ENCODE measurements at places on chromosomes 1 and 21.

DNA sequence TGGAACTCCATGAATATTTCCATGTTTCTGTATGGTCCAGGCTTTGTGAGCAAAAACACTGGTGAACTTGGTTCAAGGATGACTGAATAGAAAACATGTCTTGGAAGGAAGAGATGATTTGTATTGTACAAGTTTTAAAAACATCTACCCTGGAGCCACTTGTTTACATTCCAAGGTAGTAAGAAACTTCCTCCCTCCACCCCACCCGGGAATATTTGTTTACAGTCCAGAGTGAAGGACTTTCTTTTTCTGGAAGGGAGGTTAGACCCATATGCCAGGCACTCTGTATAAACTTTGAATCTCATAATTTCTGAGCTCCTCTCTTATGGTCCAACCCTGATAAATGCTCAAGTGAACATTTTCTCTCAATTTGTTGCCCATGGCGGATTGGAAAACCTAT lies 323.3 kb upstream of the LYPLAL1 start:
- no peak for DNase-seq

DNA sequence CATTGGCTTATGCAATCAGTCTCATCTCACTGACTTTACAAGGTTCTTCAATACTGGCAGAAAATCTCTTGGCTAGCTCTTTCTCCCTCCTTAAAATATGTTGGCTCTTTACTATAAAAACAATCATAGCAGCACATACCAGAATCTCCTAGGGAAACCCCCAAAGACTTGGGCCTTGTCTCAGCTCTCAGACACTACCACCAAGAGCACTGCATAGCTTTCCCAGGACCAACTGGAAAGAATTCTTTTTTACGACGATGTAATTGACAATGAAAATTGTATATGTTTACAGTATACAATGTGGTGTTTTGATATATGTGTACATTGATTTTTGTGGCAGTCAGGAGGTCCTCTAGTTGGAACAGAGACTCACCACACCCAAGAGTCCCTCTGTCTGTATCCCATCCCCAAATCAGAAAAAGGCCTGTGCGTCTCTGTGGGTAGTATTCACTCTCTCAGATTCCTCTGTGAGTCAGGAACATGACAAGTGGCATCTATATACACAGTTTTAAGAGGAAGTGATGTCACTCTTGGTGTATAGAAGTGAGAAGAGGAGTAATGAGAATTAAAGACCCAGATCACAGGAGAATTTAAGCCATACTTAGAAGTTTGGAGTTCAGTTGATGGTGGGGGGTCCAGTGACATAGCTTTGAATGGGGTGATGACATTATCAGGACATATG lies 21.1 kb downstream of the SMAP2 start:
- DNase-seq = no peak

DNA sequence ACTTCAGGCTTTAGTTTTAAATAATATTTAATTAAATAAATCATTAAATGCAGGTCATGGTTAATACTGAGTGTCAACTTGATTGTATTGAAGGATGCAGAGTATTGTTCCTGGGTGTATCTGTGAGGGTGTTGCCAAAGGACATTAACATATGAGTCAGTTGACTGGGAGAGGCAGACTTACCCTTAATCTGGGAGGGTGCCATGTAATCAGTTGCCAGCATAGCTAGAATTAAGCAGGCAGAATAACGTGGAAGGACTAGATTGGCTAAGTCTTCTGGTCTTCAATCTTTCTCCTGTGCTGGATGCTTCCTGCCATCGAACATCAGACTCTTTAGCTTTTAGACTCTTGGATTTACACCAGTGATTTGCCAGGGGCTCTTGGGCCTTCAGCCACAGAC lies 85.3 kb downstream of the MAP3K21 start:
- no peak for DNase-seq

- DNase-seq = no peak
Measured at GRCh38 chr1:160309571-160309970, 24.6 kb upstream of the PEX19 start.

- DNase-seq = no peak
Measured at GRCh38 chr1:167263819-167264464, 43.3 kb downstream of the POU2F1 start.

DNA sequence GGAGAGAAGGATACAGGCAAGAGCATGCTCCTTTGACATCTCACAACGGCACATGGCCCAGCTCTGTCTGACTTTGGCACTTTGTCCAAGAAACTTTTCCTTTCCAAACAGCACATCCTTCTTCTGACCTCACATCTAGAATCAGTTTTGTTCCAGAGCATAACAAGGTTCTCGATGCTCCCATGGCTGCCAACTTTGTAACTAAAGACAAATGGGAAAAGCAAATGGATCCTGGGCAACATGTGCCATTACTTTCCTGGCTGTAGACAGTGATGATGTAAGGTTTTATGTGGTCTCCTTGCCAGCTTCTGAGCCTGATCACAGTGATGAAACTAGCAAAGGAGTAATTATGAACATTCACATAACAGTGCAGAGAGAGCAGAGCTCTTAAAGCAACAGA lies 171.8 kb upstream of the C1orf87 start:
- no peak for DNase-seq

- DNase-seq = no peak
Measured at GRCh38 chr1:37036667-37037053, 2.3 kb upstream of the GRIK3 start.

- no peak for DNase-seq
Measured at GRCh38 chr1:83060221-83060620, 938.7 kb downstream of the TTLL7 start.

GRCh38 chr1:160658814-160659193 lies 12.0 kb upstream of the SLAMF1 start:
- no peak for DNase-seq

- no peak for DNase-seq
Measured at GRCh38 chr1:227343727-227344551, 25.6 kb upstream of the CDC42BPA start.

GRCh38 chr21:36135391-36136102 lies 668 bp downstream of the CBR3 start:
- DNase-seq = peak; percentile 75

- no peak for DNase-seq
Measured at GRCh38 chr1:42944246-42944928, 14.3 kb downstream of the SLC2A1 start.

GRCh38 chr1:17507915-17508314 lies 31.6 kb upstream of the ARHGEF10L start:
- no peak for DNase-seq

GRCh38 chr21:31186916-31187315 lies 148.6 kb upstream of the KRTAP19-8 start:
- no peak for DNase-seq

- DNase-seq = peak; percentile 60
Measured at GRCh38 chr1:203172184-203173010, 3.2 kb downstream of the MYBPH start.

DNA sequence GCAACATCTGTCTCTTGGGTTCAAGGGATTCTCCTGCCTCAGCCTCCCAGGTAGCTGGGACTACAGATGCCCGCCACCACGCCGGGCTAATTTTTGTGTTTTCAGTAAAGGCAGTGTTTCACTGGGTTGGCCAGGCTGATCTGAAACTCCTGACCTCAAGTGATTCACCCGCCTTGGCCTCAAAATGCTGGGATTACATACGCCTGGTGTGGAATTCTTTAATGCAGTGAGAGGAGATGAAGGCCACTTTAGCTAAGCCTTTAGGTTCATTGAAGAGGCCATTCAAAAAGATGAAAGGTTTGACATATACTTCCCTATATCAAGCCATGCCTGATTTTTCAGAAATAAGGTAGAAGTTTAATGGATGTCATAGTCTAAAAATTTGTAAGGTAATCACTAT lies 162.7 kb downstream of the ST6GALNAC3 start:
- DNase-seq = no peak

DNA sequence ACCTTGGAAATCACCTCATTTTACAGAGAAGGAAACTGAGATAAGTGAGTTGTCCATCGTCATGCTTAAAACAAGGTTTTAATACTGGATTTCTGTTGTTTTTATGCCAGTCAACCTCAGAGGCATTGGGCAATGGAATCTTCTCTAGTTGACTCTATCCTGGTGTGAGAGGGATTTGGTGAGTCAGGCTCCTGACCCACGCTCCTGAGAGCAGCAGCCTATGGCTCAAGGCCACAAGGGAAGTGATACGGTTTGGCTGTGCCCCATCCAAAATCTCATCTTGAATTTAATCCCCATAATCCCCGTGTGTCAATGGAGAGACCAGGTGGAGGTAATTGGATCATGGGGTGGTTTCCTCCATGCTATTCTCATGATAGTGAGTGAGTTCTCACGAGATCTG lies 90.1 kb downstream of the TLR5 start:
- no peak for DNase-seq

- DNase-seq = no peak
Measured at GRCh38 chr1:85700422-85700821, 7.8 kb downstream of the ZNHIT6 start.

- peak; percentile 21 for DNase-seq
Measured at GRCh38 chr1:2645143-2645542, 12.3 kb upstream of the MMEL1 start.

- DNase-seq = no peak
Measured at GRCh38 chr1:28927648-28928313, 13.4 kb downstream of the EPB41 start.

DNA sequence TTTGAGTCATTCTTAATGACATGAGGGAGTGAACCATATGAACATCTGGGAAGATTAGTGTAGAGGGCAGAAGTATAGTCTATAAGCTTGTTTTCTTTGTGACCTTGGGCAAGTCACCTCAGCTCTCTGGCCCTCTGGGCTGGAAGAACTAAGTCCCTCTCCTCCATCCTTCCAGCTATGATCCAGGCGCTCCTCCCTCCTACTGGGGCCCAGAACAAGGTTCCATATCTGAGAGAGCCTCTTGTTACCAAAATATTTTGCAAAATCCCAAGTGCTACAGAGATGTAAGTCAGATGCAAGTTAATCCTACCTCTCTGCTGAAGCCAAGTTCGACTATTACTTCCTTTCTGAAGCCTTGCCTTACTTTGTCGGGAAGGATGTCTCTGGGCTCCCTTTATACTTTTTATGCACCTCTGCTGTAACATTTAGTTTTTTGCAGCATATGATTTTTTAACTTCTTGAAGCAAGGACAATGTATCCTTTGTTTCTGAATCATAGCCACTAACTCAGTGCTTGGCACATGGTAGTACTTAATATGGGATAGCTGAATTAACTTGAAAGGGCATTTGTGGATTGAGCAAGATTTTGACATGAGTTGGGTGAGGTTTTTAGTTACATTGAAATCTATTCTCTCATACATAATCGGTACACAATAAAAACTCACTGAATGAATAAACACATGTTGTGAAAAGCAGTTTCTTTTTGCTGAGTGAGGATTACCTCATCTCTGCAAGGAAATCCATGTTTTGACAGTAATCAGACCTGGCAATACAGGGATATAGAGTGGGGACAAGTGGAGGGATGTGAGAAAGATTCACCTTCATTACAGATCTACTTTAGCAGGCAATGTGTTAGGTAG lies 54.7 kb upstream of the BEND5 start:
- DNase-seq = no peak

DNA sequence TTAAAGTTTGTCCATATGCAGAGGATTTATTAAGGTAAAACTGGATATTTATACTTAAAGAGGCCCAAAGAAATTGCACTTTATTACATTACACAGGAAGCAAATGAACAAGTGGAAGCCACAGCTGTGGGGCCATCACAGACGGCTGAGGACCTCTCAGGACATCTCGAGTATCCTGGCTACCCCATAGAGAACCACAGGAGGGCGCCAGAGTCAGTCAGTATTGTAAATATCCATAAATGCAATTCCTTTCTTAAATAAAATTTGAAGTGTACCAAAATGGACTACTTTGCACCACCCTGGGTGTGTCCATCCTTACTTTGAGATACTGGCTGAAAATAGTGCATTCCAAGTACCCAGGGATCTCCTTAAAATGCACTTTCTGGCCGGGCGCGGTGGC lies 257.2 kb downstream of the MRPL39 start:
- peak; percentile 35 for DNase-seq

GRCh38 chr1:40438391-40439015 lies 11.8 kb upstream of the ZFP69B start:
- DNase-seq = no peak

DNA sequence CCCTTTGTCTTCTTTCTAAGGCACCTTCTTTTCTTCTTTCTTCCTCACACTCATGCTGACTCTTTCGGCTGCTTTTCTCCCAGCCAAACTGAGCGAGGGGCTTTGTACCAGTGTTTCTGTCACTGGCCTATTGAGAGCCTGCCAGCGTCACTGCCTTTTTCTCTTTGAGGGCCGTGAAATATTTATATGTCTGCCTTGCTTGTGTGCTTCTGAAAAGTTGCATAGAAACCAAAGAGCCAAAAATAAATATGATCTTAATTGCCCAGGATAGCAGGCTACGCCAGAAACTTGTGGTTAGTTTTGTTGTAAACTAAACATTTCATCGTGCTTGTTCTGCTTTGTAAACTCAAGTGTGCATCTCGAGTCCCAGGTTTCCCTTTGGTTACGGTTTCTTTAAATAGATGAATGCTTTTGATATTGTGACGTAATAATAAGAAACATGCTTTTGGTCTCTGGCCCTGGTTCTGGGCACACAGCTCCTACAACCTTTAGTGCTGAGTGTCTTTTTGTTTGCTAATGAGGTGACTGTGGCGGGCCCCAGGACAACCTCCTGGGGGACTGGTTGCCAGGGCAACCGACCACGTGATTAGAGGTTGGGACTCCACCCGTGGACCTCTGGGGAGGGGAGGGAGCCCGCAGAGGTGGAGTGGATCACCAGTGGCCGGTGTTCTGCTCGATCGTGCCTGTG lies 10.8 kb downstream of the SLC37A1 start:
- DNase-seq = no peak

DNA sequence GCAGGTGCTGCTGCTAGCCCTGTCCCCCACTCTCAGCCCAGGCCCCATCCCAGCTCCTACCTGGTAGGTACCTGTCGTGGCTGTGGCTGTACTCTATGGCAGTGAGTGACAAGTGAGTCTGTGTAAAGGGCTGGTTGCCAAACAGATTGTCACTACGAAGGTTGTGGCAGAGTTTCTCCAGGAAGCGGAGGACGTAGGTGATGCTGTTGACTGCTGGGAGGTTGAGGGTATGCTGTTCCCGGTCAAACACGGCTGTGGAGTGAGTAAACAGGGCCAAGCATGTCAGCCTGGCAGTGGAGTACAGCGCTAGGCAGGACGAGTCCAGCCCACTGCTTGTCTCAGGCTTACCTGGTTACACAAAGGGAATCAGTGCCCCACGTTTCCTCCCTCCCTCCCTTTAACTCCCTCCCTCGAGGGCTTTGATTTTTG lies 24.8 kb upstream of the SLFNL1 start:
- no peak for DNase-seq

DNA sequence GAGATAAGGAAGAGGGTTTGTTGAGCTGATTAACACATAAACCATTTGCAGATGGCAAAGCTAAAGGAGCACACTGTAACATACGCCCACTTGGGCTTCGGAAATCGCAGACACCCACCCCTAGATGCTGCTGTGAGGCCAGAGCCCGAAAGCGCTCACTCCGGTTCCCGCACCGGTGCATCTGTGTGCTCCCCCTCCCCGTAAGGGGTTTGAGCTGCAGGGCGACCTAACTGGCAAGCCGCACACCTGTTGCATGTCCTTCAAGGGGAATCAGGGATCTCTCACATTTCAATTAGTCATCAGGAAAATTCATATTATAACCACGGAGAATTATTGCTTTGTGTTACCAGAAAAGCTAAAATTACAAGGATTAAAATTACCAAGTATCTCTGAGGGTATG lies 1.4 kb upstream of the CFH start:
- no peak for DNase-seq

GRCh38 chr1:150089846-150090520 lies 22.4 kb downstream of the VPS45 start:
- DNase-seq = no peak

- DNase-seq = no peak
Measured at GRCh38 chr1:203858055-203858454, 3.3 kb upstream of the SNRPE start.
